NCI-H524 (cell line): ENCODE measurements at places on chromosomes 2 and 18.

GRCh38 chr2:28320009-28320365 lies 72.7 kb upstream of the FOSL2 start:
- no peak for DNase-seq

- DNase-seq = no peak
Measured at GRCh38 chr2:187208199-187208785, 239.8 kb downstream of the CALCRL start.

DNA sequence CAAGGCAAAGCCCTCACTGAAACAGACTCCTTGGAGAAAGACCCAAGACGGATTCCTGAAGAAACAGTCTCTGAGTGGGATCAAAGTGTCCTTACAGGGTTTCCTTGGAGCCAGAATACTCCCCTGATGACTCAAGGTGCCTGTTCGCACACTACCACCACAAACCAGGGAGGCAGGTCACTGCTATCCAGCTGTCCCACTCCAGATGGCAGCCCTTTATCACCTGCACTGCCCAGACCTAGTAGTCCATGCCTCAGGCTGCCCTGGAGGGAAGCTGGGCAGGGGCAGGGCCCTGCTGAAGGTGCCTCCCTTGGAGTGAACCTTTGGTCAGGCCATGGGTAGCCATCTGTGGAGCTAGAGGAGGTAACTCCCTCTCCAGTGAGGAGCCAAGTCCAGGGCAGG lies 34.1 kb downstream of the TRABD2A start:
- no peak for DNase-seq

GRCh38 chr2:120863146-120863545 lies 127.5 kb downstream of the GLI2 start:
- DNase-seq = no peak

DNA sequence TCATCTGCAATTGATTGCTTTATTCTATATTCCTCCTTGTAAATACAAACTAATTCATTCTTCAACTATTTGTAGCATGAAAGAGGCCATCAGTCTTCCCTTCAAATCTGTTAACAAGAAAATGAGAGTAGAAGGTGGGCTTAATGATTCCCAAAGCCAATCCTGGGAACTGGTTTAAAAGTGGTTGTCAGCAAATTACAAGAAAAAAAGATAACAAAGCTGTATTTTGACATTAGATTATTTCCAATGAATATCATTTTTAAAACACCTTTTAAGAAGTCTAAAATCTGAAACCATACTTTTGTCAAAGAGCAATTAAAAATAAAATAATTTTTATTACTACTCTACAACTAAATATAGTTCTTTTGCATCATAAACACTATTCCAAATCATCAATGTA lies 139.2 kb downstream of the DYM start:
- DNase-seq = no peak

DNA sequence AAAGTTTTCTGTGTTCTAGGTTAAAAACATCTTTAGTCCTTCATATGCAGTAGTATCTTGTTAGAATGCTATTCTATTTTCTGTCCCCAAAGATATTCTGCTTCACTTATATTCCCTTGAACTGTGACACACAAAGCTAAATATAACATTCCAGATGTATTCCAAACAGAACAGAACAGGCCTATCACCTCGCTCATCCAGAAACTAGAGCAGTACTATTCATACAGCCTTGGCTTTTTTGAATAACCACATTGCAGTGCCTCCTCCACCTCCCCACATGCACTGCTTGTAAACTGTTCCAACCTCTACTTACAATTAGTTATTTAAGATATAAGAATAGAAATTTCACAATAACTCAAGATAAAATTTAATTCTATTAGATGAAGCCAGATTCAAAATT lies 196.8 kb downstream of the EXOC6B start:
- DNase-seq = no peak

GRCh38 chr2:20675701-20676352 lies 8.9 kb downstream of the GDF7 start:
- DNase-seq = no peak

DNA sequence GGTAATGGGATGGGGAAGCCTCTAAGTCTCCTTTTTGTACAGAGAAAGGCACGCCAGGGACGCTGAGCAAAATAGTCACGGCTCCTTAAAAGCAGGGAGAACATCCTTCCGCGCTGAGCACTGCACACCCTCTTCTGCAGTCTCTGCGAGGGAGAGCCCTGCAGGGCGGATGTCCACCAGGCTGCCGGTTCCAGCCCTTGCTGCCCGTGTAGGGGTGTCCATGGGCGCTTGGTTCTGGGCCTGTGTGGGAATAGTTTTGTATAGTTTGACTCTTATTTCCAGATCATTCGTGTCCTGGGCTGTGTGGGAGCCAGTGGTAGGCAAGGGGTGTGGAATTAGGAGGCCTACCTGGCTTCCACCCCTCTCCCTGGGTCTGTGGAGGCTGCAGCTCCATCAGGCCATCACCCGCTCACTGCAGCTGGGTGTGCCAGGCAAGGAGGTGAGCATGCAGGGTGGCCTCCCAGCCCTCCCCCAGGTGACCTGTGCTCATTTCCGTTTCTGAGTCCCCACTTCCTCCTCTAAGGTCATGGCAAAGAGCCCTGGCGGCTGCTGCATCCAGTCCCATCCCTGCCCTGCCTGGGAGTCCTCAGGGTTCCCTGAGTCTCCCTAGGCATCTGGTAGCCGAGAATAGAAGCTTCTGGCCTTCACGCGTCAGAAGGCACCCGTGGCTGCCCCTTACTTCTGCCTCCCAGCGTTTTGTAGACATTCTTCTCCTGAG lies 202.6 kb downstream of the LDLRAD4 start:
- no peak for DNase-seq

DNA sequence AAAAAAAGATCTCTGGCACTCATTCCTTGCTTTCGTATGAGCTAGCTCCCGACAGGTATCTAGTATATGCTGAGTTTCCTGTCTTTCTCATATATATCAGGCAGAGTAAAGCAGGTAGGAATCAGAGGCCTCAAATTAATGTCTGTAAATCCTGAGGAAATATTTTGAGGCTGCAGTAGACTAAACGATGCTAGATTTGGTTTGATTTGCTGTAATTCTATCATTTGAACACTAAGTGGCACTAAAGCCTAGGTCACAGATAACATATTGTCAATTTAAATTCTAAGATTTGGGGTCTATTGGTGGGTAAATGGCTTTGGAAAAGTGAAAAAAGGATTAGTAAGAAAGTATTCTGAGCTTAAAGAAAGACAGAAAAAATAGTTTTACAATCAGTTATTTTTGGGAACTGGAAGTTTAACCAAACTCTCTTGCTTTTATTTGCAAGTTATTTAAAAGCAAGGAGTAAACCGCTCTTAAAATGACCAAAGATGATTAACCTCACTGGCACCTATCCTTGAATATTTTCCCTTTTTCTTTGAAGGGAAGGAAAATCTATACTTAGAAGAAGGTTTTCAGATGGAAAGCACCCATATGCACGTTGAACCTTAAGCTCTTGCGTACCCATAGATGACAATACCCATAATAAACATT lies 37.6 kb upstream of the SLC4A10 start:
- peak; percentile 51 for DNase-seq

DNA sequence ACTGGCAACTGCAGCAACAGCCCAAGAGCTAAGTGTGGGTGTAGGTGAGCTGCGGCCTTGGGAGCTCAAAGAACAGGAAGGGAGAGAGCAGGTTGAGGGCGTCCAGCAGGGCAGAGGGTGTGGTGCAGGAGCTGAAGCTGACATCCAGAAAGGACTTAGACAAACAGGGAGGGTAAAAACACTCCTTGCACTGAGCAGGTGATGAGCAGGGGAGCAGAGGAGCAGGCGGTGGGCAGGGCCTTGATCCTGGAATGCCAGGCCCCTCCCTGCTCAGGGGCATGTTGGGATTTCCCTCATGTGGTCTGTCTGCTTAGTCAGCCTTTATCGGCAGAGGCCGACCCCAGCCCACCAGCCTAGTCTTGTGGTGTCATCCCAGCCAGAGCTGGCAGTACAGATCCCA lies 63.6 kb downstream of the VSNL1 start:
- DNase-seq = no peak

DNA sequence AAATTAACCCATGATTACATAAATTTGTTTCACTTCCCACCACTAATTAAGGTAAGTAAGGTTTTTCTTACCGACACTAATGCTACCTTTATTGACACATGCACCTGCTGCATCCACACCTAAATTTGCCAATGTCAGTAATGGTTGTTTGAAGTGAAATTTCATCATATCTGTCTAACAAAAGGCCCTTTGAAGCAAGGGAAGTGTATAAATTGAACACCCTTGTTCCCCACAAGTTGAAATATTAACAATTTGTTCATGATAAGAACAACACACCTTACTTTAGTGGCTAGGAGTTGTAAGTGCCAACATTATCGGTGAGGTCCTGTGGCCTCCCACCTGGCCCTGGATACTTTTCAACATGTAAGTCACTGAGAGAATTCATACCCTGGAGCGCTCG lies 116.3 kb upstream of the CDCA7 start:
- DNase-seq = no peak

DNA sequence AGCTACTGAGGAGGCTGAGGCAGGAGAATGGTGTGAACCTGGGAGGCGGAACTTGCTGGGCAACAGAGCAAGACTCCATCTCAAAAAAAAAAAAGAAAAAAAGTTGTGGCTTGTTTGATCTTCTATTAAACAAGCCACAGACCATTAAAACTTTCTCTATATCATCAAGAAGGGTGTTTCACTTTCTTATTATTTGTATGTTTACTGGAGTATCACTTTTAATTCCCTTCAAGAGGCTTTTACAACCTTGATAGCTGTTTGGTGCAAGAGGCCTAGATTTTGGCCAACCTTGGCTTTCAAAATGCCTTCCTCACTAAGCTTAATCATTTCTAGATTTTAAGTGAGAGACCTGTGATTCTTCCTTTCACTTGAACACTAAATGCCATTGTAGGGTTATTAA lies 339.1 kb downstream of the TSN start:
- DNase-seq = no peak
